Activated CD4-positive, alpha-beta T cell treated with anti-CD3 and anti-CD28 coated beads, Interleukin-2, amount 10 ng/mL, durations not matched to agents 7 days and 5 days (primary cell): ENCODE measurements at places on chromosomes 13 and 19.

GRCh38 chr19:32022044-32022640, 323.3 kb upstream of the ZNF507 start:
- no peak for DNase-seq

DNA sequence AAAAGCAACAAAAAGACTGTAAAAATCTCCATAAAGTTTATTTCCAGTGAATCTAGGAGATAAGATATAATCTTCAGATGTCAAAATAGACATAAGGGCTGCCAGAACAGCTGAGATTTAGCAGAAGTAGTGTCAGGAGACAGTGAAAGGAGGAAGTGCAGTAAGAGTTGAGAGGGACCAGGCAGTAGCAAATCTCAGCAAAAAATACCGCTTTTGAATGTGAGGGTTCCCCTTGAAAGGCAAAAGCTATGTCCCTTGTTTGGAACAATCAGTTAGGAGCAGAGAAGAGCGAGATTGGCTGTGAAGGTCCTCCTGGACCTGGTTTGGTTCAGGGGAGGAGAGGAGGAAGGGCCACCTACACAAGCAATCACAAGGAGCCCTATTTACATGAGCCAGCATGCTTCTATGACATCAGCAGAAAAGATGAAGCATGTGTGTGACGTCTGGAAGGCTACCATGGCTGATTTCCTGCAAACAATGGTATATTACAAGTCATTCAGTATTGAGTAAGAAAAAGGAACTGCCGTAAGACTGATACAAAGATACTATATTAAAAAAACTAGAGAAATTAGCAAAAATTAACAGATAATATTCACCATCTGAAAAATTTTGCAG, 98.9 kb upstream of the SIAH3 start:
- no peak for DNase-seq

GRCh38 chr19:1015782-1016646, 4.9 kb downstream of the TMEM259 start:
- DNase-seq = no peak

GRCh38 chr13:107202371-107203023, 634.6 kb upstream of the ARGLU1 start:
- DNase-seq = no peak
